ENCODE measurements at places on chromosomes 1 and 21.

- no peaks in the 10 kb centered on the region for H3K36me3 ChIP-seq
- peak within 1 kb of the TSS; percentile 88 for H3K27ac ChIP-seq
- peak within 1 kb of the TSS; percentile 97 for H3K4me3 ChIP-seq
- peaks cover 16% of the 10 kb centered on the region for H3K4me1 ChIP-seq
- H3K27me3 ChIP-seq, result no peaks in the 10 kb centered on the region
Measured at GRCh38 chr1:63522891-63523728, at the start of the genes EFCAB7 and ITGB3BP. Gene EFCAB7 (plus strand): TSS chr1:63523525. CDS start chr1:63525573, 2,048 bp downstream. Gene ITGB3BP (minus strand): TSS chr1:63523225. CDS start chr1:63523133, 92 bp downstream.

DNA sequence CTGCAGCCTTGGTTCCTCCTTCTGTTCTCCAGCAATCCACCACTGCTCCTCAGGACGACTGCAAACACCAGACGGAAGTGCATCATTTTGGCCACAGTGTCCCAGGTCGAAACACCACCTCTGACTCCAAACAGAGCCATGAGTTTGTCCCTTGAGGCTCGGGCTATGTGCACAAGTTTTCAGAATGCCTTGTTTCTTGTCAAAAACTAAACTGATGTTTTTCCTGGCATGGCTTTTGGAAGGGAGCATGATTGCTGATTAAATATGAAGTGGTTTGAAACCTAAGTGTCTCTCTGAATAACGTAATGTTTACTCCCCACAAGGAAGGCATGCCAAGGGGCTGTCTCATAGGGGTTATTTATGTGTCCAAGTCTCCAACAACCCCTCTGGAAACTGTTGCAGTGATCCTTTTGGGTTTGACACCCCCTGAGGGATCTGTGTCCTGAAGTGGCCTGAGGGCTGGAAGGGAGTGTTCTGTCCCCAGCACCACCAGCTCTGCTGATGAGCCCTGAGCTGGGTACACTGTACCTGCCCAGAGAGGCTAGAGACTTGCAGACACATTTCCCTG, 132.7 kb downstream of the PLPP3 start:
- H3K4me3 ChIP-seq, result no peak overlapping the region
- H3K27ac ChIP-seq, result no peak overlapping the region
- H3K4me1 ChIP-seq, result no peaks in the 10 kb centered on the region
- H3K27me3 ChIP-seq, result no peaks in the 10 kb centered on the region
- DNase-seq, result no peak

- H3K4me1 ChIP-seq, result no peaks in the 10 kb centered on the region
- H3K4me3 ChIP-seq, result no peak overlapping the region
- no peak for DNase-seq
- no peaks in the 10 kb centered on the region for H3K27me3 ChIP-seq
Measured at GRCh38 chr21:26082549-26082948, 88.0 kb downstream of the APP start.

DNA sequence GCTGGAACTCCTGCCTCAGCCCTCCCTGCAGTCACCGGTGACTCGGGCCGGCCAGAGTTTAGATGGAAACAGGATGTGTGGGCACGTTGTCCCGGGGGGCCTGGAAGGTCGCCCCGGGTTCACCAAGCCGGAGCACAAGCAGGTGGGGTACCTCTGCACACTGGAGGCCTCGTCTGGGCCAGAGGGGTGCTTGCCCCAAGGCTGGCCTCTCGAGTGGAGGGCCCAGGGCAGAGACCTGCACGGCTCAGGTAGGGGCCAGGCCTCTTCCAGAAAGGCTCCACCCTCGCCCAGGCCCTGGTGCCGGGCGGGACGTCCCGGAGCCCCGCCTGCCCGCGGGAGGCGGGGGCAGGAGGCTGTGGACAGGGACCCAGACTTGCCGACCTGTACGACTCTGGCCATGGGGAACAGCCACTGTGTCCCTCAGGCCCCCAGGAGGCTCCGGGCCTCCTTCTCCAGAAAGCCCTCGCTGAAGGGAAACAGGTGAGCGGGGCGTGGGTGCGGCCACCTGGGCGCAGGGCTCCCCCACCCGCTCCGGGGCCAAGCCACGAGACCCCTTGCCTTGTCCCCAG, at the start of gene PLEKHN1:
TSS of gene PLEKHN1 (plus strand) at position 348 of the 569 bp plus-strand sequence. CDS start at position 398, 50 bp downstream.
- no peak within 1 kb of the TSS for H3K27ac ChIP-seq
- DNase-seq, result no peak
- no peaks in the 10 kb centered on the region for H3K27me3 ChIP-seq
- H3K4me3 ChIP-seq, result peak within 1 kb of the TSS; percentile 63
- H3K4me1 ChIP-seq, result peaks cover 13% of the 10 kb centered on the region

GRCh38 chr1:74824497-74825107, 91.7 kb downstream of the TYW3 start:
- no peak overlapping the region for H3K4me3 ChIP-seq
- DNase-seq, result no peak
- no peak overlapping the region for H3K27ac ChIP-seq
- H3K27me3 ChIP-seq, result no peaks in the 10 kb centered on the region

DNA sequence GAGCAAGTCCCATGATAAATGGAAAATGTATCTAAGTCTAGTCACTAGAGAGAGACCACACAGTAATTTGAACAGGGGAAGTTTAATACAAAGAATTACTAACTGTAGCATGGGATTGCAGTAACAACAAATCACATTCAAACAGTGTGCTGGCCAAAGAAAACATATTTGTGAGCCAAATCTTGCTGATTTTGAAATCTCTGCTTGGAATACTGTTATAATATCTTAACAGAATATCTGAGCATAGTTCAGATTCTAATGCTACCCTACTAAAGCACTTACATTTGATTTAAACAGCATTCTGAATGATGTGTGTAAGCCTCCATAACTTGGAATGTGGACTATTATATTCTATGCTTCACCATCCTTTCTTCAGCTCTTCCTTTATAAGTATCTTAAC, 270.0 kb upstream of the BRINP3 start:
- no peak for DNase-seq
- H3K27me3 ChIP-seq, result no peaks in the 10 kb centered on the region

DNA sequence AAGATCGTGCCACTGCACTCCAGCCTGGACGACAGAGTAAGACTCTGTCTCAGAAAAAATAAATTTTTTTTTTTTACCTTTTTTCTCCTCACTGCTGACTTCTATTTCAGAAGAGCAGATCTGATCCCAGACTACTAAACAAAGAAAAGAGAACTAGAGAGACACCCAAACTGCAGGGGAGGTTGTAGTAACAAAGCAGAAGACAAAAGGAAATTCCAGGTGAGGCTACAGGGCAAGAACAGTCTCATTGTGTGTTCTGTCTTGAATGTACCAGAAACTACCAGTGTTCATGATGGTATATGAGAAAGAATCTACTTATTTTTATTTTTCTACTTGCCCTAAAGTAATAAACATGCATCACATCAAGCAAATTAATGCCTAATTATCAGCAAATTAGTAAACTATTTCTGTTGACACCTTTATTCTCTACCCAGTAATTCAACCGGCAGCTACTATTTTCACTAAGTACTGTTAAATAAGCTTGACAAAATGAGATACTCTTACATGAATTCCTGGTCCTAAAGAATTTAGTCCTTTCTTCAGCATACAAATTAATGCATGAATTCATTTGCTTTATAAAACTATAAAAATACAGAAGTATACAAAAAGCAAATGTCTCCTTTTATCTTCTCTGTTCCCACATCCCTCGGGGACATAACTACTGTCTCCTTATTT, 40.6 kb downstream of the ARID4B start:
- no peak overlapping the region for H3K4me3 ChIP-seq
- no peak overlapping the region for H3K27ac ChIP-seq
- peaks cover 51% of the 10 kb centered on the region for H3K4me1 ChIP-seq

GRCh38 chr1:174000371-174000770, 21.8 kb downstream of the RC3H1 start:
- peaks cover 4% of the 10 kb centered on the region for H3K36me3 ChIP-seq
- DNase-seq, result no peak

DNA sequence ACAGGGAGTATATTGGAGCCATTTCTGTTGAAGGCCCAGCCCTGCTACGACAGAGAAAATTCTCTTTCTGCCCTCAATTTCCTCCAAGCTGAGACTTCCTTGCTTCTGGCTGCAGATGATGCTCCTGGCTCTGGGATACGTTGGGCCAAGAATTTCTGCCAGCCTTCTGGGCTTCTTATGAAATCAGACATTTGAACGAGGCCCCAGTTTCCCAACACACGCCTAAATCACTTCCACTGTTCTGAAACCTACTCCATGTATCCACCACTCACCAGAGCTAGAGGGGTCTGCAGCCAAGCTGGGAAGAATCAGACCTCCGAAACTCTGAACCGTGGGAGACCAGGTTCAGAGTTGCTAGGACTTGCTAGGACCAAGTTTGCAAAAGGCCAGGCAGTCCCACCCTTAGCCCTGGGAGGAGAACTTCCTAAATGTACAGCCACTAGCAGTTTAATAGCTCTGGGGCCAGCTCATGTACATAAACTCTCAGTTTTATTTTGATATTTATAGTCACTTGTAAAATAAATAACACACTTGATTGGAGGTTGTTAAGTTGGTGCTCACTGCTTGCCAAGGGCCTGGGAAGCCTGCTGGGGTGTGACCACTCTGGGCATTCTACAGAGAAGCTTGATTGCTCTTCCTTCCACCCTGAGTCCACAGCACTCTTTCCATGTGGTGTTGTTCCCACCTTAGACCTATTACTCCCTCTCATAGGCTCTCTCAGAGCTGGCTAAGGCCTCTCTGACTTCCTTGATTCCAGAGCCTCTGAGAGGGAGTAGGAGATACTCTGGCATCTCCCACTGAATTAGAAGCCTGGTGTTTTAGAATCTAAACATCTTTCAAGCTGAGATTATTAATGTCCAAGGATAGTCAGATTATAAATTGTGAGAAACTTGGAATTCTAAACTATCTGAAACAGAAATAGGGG, 83.4 kb upstream of the TRABD2B start:
- DNase-seq, result no peak
- H3K4me3 ChIP-seq, result no peak overlapping the region
- H3K27ac ChIP-seq, result no peak overlapping the region
- H3K4me1 ChIP-seq, result no peaks in the 10 kb centered on the region
- no peaks in the 10 kb centered on the region for H3K27me3 ChIP-seq

- no peak for DNase-seq
- no peak overlapping the region for H3K4me3 ChIP-seq
- H3K27me3 ChIP-seq, result no peaks in the 10 kb centered on the region
- H3K27ac ChIP-seq, result no peak overlapping the region
Measured at GRCh38 chr1:220124542-220124941, 30.6 kb downstream of the IARS2 start.

Data from B cell (primary cell).